ENCODE measurements at places on chromosomes 3 and 15.

GRCh38 chr3:42191443-42191747 is 74.6 kb downstream of the CCK start:
- peak; percentile 28 for DNase-seq

GRCh38 chr15:31265871-31266711 is 60.5 kb upstream of the KLF13 start:
- DNase-seq: peak; percentile 89

DNA sequence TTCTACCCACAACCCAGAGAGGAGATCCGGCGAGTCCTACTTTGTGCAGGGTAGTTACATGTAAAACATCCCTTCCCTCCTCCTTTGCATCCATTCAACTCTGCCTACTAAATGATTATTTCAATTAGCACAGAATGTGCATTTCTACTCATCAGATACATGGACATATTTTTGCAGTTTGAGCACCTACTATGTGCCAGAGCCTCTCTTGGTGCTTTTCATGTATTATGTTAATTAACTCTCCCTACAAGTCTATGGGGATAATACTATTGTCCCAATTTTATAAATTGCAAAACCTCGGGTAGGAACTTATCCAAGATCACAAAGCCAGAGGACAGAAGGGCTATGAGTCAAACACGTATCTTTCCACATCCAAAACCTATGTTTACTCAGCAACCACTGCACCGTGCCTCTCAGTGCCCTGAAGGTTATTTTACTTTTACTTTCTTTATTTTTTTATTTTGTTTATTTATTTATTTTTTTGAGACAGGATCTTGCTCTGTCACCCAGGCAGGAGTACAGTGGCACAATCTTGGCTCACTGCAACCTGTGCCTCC is 432.8 kb downstream of the MAGI1 start:
- no peak for DNase-seq

GRCh38 chr3:63228677-63229076 is 49.4 kb upstream of the SYNPR start:
- peak; percentile 50 for DNase-seq

DNA sequence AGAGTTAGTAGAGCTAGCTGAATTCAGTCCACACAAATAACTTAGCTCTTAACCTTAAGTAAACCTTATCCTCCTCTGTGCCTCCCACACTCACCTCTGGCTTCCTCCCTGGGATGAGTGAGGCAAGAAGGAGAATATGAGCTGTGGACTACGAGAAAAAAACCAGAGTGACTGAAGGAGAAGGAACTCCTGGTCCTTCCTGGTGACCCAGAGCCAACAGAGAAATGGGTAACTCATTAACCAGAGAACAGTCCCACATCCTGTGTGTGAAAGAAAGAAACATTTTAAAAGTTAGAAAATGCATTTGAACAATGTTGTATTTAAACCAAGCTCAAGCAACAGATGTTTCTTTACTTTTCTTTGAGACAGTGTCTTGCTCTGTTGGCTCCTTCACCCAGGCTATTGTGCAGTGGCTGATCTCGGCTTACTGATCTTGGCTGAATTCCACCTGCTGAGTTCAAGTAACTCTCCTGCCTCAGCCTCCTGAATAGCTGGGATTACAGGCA is 27.5 kb upstream of the FAM81A start:
- no peak for DNase-seq

DNA sequence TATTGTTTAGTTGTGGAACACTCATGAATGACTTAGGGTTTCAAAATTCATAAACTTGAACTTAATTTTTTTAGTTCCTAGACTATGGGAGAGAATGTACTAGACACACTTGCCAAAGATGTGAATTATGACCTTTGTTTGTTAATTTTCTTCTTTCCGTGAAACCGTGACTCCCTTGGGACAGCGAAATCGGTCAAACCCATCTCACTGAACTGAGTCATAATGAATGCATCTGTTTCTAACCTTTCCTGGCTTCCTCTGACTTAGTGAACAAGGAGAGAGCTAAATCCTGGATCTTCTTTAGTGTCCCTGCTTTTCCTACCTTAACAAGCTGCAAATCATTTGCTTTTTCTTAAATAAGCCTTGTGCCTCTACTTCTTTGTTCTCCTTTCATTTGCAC is 85.5 kb downstream of the LARS2 start:
- DNase-seq: no peak

DNA sequence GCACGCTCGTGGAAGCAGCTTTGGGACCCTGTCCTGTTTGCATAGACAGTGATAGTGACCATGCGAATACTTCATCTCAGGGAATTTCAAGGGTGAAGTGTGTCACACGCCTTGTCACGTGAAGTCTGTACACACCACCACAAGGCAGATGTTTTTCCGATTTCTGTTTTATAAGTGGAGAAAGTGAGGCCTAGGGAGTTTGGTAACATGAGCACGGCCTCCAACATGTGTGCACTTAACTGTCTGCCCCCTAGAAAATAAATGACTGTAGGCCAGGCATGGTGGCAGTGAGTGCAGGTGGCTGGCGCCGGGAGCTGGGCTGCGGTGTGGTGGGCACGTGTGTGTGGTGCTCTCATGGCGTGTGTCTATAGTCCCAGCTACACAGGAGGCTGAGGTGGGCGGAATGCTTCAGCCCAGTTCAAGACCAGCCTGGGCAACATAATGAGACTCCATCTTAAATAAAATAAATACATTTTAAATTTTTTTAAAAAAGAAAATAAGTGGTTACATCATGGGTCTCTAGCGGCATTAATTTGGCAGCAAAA is 42.0 kb downstream of the WHAMM start:
- DNase-seq: no peak

DNA sequence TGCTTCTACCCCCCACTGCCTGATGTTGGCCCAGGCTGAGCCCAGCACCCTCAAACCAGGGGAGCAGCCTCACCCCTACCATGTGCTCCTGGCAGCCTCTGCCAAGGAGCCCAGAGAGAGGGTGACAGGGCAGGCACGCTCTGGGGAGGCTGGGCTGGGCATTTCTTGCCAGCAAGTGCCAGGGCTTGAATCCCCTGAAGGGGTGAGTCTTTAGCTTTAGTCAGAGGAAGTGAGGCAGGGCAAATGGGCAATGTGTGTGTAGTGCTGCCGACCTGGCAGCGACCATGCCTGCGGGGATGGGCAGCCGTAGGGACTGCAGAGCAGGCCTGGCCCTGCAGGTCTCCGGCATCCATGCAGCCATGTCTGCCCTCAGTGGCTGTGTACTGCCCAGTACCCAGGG is 18.1 kb downstream of the DUSP7 start:
- DNase-seq: no peak

GRCh38 chr3:182683858-182684257 is 109.4 kb upstream of the ATP11B start:
- DNase-seq: no peak

DNA sequence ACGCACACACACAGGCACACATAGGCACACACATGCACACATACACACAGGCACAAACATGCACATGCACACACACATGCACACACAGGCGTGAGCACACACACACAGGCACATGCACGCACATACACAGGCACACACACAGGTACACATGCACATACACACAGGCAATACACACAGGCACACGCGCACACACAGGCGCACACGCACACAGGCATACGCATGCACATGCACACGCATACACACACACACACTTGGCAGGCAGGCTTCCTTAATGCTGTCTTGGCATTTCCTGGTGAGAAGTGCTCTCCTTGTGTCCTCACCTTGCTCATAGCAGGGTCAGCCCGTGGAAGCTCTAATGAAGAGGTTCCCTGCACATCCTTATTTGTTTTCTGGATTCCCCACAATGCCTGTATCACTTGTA is 8.4 kb upstream of the SLCO2A1 start:
- DNase-seq: no peak

GRCh38 chr15:69744391-69745162 is 292.0 kb downstream of the RPLP1 start:
- DNase-seq: no peak

GRCh38 chr3:10548992-10549391 is 43.6 kb upstream of the ATP2B2 start:
- no peak for DNase-seq

GRCh38 chr3:70856414-70857162 is 544.1 kb upstream of the MDFIC2 start:
- no peak for DNase-seq

GRCh38 chr3:50637011-50637410 is 20.1 kb downstream of the MAPKAPK3 start:
- no peak for DNase-seq

GRCh38 chr15:60787837-60788691 is 309.1 kb upstream of the ICE2 start:
- no peak for DNase-seq

DNA sequence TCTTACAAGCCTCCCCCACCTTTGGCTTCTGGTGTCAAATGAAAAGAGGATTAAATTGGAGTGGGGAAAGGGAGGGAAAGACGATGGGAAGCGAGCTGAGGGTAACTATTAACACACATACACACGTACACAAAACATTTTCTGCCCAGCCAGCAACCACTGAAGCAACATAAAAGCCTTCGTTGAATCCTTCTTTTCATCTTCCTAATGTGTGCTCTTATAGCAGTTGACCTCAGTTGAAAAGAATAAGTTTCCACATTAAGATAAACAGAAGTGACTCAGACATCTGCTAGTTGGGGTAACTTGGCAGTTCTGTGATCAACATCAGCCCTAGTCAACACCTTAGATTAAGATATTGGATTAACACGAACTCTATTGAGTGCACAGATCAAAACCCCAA is 558.5 kb downstream of the MECOM start:
- no peak for DNase-seq

DNA sequence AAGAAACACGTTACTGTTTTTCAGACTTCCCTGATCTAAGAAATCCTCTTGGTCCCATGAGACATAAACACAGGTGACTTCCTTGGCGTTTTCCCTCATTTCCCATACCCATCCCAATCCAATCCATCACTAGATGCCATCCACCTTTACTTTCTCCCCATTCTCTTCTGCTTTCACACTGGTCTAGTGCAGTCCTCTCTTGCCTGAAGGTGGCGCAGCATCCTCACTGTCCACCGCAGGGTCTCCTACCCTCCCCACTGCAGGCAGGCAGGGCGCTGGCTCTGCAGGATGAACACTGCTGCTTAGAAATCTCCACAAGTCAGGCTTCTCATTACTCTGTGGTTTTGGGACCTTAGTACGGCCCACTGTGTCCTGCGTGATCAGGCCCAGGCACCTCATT is 58.2 kb downstream of the RAB7A start:
- peak; percentile 81 for DNase-seq

- DNase-seq: no peak
These were observed 50.8 kb upstream of the PSMD6 start for GRCh38 chr3:64074060-64074459.

- DNase-seq: no peak
These were observed 173.6 kb upstream of the PROK2 start for GRCh38 chr3:71958533-71958932.

GRCh38 chr3:58800940-58801339 is 134.4 kb upstream of the FAM3D start:
- no peak for DNase-seq

GRCh38 chr3:8727605-8728512 is 5.7 kb upstream of the CAV3 start:
- DNase-seq: no peak

GRCh38 chr3:149291178-149291577 is 42.3 kb downstream of the TM4SF18 start:
- no peak for DNase-seq

GRCh38 chr3:126083913-126084767 is at the start of gene SLC41A3:
SLC41A3 (minus strand) TSS chr3:126084124; CDS start chr3:126068219, 15,905 bp downstream.
- peak; percentile 94 for DNase-seq

- DNase-seq: no peak
These were observed 80.0 kb downstream of the COL6A5 start for GRCh38 chr3:130425484-130425883.

DNA sequence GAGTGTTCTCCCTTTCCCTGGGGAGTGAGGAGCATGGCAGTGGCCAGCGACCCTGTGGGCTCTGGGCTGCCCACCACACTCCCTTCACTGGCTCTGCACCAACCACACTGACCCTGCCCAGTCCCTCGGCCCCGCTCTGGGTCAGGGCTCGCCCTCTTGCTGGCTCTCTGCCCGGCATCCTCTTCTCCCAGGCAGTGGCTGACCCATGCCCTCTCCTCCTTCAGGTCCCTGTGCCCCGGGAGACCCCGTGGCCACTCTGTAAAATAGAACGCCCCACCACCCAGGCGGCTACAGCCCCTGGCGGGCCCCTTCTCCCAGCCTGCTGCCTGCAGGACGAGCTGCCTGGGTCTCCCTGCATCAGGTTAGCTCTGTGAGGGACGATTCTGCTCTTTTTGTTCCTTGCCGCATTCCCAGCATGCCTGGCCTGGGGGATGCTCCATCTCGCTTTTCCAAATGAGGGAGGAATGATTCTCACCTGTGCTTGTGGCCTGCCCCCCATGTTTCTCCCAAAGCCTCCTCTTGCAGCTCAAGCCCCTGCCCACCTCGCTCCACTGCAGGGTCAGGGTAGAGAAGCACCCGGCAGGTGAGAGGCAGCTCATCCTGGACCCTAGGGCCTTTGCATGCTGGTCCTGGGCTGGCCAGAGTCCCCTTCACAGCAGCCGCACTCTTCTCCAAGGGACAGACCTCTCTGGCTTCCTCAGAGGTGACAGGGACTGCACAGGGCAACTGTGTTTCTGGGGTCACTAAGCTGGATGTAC is 14.5 kb upstream of the CFAP100 start:
- no peak for DNase-seq

- no peak for DNase-seq
These were observed 742 bp downstream of the PLA2G4F start for GRCh38 chr15:42155546-42156242.

DNA sequence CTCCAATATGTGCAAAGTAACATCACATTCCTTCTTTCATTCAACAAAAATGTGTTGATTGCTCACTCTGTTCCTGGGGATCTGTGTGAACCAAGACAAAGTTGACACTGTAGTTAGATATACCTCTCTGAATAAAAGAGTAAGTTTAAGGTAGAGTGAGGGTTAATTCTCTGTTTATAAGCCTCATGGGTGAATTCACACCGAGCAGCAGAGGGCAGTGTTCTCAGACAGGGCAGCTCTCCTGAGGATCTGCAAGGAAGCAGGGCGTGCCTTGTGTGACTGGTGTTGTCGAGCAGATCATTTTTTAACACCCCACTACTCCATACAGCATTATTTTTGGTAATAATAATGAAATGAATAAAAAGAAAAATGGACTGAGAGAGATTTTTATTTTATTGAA is 34.4 kb downstream of the PAQR9 start:
- peak; percentile 67 for DNase-seq

- DNase-seq: no peak
These were observed 19.9 kb downstream of the PXK start for GRCh38 chr3:58352626-58353025.

DNA sequence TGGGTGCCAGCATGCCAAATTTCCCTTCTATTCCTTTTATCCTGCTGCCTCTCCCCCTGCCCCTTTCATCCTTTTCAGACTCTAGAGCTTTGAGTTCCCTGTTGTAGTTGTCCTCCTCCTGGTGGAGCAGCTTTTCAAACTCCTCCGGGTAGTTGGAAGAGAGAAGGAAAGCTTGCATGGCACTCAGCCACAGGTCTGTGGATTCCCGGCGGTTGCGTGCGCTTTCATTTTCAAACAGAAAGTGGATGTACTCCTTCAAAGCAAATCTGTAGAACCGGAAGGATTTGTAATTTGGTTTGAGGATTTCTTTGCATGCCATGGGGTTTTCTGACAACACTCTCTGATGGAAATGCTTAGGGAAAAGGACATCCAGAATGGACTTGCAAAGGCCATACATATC is 68.1 kb upstream of the DCLK3 start:
- DNase-seq: no peak

GRCh38 chr3:39086144-39086543 is 21.3 kb downstream of the GORASP1 start:
- DNase-seq: no peak
